ENCODE measurements at places on chromosomes 2 and 18.

GRCh38 chr2:21754164-21754788, 630.5 kb downstream of the TDRD15 start:
- no peak for DNase-seq

DNA sequence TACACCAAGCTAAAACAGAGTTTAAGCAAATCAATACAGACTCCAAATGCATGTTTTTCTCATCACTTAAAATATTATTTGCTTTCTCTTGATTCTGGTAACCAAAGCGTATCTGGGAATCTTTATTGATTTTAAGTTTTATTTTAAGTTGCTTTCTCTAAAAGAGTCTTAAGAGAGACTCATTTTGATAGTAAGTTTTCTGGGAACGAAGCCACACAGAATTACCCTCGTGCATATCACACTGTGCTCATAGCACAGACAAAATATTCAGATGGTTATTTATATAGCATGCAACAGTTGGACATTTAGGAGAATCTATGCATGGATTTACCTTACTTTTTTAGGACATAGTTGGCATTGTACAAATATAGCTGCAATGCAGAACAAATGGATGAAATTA, 597.5 kb upstream of the NRXN1 start:
- no peak for DNase-seq

- DNase-seq = no peak
These were observed 90.6 kb upstream of the MBOAT2 start for GRCh38 chr2:9094117-9094516.

DNA sequence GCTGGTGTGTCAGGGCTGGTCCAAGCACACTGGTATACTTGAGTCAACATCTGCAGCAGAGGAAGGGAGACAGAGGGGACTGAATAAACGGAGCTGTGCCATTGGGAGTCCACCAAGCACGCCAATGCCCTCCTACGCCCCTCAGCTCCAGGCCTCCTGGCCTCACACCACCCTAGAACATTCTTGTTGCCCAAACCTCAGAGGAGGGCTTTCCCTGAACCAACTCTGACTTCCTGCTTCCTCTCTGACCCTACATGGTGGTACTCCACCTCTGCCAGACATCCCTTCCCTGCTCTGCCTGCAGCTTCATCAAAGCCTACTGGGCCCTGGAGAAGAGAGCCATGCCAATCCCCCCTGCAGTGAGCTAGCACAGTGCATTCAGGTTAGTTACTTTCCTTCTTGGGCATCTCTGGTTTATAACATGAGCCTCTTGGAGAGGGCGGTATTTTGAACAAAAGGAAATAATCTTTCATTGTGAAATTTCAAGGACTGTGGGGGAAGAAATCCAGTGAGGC, 54.4 kb downstream of the ZBTB7C start:
- DNase-seq = no peak

GRCh38 chr18:38899252-38899651, 1333.7 kb upstream of the CELF4 start:
- no peak for DNase-seq
